ENCODE measurements at places on chromosomes 11 and 22. TPM values are rescaled to one million over a fixed set of nuclear protein-coding genes. Genes with fewer than 3 reads are reported as not detected.

The OR51B4 gene
- total RNA-seq, result not detected

The TRIM6 gene
- 7.5 TPM for total RNA-seq

The CNGA4 gene
- 0.68 TPM for total RNA-seq

GRCh38 chr11:26297189-26297975 is 34.5 kb upstream of the ANO3 start:
- DNase-seq, result no peak

The VPREB3 gene
- total RNA-seq, result not detected

DNA sequence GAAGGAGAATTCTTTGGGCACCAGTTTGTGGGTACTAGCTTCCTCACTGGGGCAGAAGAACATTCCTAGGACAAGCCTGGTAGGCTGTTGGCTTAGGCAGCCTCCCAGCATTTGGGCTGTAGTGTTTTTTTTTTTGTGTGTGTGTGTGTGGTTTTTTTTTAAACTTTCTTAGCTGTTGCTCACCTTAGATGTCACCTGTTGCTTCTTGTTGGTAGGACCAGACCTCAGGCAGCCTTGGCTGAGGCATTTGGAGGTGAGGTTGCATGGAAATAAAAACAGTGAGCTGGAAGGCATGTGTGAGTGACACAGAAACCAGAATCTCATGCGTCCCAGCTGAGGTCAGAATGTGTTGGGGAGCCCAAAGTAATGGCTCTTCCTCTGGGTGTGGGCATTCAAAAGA is 21.3 kb downstream of the AMPD3 start:
- DNase-seq, result no peak

GRCh38 chr11:133966172-133966651 is 9.4 kb upstream of the IGSF9B start:
- DNase-seq, result no peak

DNA sequence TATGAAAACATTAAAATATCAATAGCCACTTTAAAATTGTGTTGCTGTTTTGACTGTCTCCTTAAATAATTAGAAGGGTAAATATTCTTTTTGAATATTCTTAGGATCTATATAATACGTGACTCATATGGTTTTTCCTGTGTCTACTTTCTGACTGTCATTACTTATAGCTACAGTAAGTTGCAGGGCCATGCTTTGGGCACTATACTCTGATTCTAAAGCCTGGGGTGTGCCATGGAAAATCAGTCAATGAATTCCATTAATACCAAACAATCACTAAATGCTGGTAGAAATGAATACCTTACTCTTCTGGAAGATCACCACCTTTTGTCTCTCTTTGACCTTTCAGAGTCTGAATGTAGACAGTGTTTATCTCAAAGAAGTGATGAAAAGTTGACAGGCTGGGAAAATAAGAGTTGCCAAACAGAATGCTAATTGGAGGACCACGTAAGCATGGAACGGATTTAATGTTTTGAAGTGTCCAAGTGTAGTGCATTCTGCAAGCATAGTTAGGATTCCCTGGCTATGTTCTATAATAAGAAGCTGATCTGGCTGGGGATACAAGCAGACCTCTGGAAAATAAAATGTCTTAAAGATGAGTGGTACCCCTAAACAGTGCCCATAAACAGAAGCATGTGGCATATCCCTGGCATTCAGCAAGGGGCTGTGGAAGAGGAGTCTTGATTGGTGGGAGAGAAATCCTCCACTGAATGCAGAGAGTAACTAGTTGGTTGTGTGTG is 16.8 kb downstream of the LUZP2 start:
- DNase-seq, result no peak

The NECTIN1 gene
- total RNA-seq, result 128 TPM

The GVQW3 gene
- total RNA-seq, result 9.9 TPM

GRCh38 chr11:64204464-64204989 is 2.0 kb upstream of the FERMT3 start:
- no peak for DNase-seq

DNA sequence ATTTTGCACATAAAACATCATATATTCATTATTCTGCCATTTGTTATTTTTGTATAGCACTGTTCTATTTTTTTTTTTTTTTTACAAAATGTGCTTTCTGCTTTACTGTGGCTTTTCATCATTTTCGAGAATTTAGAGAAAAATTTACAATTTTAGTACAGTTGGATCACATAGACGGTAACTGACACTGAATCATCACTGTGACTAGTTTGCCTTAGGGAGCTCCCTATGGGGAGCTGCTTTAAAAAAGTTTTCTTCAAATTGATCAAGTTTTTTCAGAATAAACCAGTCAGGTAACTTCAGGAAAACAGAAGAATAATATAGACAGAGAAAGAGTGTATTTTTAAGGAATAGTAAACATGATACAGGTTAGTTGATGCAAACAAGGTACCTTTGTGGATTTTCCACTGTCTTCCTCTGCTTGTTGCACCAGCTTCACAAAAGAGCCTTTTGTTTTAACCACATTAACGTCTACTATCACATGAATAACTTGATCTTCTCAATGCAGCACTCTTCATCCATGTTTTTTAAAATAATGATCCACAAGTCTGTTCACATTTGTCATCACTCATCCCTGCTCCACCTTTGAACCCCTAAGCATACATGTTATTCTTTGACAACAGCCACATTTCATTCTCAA is 327.0 kb downstream of the DYNC2H1 start:
- no peak for DNase-seq

DNA sequence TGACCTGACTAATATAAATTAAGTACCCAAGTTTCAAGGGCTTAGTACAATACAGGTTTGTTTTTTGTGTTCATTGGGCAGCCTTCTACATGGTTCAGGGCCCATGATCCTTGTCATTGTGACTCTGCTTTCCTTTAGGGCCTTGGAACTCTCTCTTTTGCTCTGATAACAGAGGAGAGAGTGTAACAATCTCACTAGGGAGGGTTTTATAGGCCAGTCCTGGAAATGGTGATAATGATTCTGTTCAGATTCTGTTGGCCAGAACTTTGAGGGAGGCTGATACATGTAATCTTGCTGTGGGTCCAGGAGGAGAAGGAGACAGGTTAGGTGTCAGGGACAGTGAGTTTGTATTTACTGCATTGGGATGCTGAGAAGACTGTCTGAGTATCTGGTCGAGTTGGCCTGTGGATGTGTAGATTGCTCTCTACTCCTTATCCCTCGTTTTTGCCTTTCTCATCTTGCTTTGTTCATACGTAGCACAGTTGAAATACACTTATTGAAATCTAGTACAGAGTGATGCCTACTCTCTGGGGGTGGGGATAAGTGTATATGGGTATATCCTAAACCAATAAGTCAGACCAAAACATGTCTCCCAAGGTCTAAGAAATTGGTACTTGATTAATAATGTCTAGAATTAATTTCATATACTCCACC is 37.5 kb upstream of the HEPHL1 start:
- no peak for DNase-seq

DNA sequence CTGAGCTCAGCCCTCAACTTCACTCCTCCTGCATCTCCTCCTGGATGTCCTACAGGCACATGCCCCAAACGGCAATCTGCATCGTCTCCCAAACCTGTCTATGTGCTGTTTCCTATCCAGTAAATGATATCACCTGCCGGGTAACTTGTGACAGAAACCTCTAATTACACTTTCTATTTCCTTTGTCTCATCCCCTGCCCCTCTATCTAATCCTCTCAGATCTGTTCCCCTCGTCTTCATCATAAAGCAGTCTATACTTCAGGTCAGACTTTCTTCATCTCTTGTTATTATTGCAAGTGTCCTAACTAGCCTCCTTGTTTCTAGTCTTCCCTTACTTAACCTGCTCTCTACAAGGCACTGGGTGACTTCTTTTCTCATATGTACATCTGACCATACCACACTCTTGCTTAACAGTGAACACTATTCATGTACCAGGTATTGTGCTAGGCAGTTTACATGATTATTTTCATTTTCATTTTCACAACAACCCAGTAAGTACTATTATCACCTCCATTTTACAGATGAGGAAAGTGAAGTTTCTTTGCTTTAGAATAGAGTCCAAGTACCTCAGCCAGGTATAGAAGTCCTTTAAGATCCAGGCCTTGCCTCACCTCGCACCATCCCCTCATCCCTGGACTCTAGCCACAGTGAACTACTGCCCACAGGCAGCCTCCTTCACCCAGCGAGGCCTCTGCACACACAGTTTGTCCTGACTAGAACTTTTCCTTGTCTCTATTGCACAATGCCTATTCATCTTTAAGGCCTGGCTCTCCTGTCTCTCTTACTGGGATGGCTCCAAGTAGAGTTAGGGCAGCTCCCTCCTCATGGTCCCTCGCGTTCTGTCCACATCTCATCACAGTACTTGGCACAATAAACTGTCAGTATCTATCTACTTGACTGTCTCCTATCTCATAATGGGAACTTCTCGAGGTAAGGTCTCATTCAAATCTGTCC is 22.1 kb upstream of the UCP3 start:
- no peak for DNase-seq

The KBTBD4 gene
- 14.5 TPM for total RNA-seq

The INPP5J gene
- 8.7 TPM for total RNA-seq

DNA sequence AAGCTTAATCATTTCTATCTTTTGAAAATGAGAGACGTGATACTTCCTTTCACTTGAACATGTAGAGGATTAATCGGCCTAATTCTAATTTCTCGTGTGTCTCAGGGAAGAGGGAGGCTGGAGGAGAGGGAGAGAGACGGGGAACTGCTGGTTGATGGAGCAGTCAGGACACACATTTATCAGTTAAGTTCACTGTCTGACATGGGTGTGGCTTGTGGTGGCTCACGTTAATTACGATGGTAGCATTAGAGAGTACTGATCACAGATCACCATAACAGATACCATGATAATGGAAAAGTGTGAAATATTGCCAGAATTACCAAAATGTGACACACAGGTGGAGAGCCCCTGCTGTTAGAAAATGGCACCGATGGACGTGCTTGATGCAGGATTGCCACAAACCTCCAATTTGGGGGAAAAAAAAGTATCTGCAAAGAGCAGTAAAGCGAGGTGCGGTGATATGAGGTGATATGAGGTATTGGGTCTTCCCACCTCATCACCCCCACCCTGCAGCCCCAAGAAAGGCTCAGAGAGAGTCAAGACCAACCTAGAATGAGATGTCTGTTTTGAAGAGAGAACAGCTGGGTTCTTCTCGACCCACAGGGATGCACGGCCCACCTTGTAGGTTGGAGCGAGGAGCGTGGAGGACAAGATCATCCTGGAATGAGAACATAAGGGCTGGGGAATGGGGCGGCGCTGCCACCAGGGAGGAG is 19.7 kb downstream of the ZBED4 start:
- DNase-seq, result no peak

DNA sequence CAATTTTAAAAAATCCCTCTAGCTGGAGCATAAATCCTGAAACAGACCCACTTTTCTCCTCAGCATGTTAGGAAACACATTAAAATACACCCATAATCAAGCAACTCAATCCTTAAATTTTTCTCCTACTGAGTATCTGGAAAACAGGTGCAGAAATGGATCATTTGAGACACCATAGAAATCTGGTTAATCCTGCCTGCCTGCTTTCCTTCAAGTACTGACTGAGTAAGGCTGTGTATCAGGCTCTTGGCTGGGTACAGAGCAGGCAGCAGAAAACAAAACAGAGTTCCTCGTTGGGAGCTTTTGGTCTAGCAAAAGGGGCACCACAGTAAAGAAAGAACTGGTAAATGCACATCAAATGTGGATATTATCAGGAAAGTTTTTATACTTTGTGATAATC is 1.9 kb downstream of the KCNQ1OT1 start:
- DNase-seq, result no peak

- DNase-seq, result no peak
Measured at GRCh38 chr11:15884777-15885540, 471.4 kb downstream of the SOX6 start.

DNA sequence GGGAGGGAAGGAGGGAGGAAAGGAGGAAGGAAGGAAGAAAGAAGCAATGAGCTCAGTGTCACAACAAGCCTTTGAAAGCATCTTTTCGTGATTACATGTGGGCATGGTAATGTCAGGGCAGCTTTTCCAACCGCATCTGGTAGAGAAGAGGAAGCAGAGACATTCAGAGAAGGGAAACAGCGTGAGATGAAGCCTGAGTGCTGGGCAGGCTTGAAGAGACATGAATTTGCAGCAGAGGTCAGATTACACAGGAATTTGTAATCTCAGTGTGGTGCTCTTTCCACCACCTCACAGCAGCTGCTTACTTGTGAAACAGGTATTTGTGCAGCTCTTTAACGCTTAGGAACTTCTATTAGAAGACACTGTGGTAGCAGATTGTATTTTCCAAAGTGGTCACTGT is 289.5 kb upstream of the C11orf87 start:
- DNase-seq, result no peak

The JHY gene
- total RNA-seq, result 3.7 TPM

The PRDM11 gene
- total RNA-seq, result 13.6 TPM

The KCNJ1 gene
- total RNA-seq, result 0.27 TPM

DNA sequence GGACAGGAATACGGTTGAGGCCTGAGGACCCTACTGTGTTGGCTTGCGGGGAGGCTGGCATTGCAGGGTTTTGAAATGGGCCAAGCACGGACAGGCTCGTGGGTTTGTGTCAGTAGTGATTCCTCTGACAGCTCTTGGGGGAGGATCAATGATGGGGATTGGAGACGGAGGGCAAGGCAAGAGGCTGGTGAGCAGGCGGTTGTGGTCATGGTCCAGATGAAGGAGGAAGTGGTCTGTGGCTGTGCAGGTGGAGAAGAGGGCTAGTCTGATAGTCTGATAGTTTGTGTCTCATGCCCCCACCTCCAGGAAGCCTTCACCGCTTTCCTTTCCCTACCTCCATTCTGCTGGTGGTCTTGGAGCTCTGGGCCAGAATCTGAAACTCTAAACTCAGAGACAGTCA is 3.0 kb downstream of the MAFF start:
- no peak for DNase-seq

GRCh38 chr11:23840872-23841271 is 656.0 kb upstream of the LUZP2 start:
- no peak for DNase-seq
